ENCODE measurements at places on chromosomes 16 and 17.

- DNase-seq: no peak
Observed at GRCh38 chr16:57191056-57191571, 5.0 kb downstream of the RSPRY1 start.

- no peak for DNase-seq
Observed at GRCh38 chr17:37400505-37400904, 6.1 kb downstream of the ACACA start.

GRCh38 chr17:82836823-82837357, 2.9 kb downstream of the ZNF750 start:
- DNase-seq: no peak

DNA sequence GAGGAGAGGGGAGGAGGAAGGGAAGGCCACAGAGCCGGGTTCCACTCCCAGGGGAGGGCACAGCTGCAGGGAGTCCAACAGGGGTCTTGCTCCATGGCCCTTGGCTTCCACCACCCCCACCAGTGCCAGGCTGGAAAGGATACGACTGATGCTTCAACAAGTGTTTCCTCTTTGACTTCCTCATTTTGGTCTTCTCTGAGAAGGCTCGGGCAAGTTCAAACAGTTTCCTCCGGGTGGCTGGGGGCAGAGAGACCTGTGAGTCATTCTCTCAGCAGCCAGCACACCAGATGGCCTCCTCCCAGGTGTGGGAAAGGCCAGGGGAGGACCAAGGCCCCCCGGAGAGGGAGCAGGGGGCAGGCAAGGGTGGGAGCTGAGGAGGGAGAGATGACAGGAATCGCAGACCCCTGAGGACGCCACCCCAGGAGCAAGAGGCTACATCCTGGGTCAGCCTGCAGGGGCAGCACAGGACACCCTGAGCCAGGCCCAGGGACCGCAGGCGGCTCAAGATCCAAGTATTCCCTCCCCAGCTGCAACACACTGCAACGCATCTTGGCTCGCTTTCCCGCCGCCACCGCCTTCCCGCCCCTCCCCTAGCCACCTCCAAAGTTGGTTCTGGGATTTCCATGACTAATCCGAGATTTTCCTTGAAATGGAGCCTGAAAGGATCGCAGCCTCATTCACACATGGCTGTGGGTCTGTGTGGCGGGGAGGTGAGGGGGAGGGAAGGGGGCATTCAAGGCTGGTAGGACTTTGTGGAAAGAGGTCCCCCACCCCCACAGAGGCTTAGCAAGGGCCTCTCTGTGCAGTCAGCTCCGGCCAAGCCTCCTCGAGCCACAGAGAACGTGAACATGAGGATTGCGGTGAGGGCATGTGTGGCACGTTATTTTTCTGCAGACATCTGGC, 18.4 kb upstream of the MRPS23 start:
- peak; percentile 91 for DNase-seq

- DNase-seq: no peak
Observed at GRCh38 chr17:46896991-46897390, 26.0 kb upstream of the GOSR2 start.

DNA sequence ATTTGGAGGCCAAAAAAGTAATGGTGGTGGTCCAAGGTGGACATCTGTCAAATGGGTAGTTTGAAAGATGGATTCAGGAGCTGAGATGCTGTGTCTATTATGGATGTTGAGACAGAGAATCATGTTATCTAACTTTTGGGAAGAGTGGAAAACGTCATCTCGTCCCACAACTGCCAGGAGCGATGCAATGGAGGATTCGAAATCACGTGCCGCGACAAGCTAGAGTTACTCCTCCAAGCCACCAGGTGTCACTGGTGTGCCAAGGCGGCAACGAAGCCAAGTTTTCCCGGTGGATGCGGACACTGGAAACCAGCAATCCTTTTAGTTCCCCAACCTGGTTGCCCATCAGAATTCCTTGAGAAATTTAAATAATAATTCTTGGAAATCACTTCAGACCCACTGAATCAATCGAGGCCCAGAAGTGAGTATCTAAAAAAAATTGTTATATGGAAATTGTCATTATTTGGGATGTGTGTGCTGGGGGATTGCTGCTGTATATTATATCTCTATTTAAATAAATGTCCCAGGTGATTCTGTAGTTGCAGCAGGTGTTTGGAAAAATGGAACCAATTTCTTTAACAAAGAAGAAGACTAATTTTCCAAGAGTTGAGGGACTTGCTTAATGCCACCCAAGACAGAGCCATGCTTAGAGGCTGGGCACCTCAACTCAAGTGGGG, 206.1 kb downstream of the HAPSTR1 start:
- no peak for DNase-seq

- no peak for DNase-seq
Observed at GRCh38 chr16:456891-457483, 31.5 kb downstream of the RAB11FIP3 start.

GRCh38 chr17:7843257-7843535, 9.2 kb downstream of the KDM6B start:
- no peak for DNase-seq

DNA sequence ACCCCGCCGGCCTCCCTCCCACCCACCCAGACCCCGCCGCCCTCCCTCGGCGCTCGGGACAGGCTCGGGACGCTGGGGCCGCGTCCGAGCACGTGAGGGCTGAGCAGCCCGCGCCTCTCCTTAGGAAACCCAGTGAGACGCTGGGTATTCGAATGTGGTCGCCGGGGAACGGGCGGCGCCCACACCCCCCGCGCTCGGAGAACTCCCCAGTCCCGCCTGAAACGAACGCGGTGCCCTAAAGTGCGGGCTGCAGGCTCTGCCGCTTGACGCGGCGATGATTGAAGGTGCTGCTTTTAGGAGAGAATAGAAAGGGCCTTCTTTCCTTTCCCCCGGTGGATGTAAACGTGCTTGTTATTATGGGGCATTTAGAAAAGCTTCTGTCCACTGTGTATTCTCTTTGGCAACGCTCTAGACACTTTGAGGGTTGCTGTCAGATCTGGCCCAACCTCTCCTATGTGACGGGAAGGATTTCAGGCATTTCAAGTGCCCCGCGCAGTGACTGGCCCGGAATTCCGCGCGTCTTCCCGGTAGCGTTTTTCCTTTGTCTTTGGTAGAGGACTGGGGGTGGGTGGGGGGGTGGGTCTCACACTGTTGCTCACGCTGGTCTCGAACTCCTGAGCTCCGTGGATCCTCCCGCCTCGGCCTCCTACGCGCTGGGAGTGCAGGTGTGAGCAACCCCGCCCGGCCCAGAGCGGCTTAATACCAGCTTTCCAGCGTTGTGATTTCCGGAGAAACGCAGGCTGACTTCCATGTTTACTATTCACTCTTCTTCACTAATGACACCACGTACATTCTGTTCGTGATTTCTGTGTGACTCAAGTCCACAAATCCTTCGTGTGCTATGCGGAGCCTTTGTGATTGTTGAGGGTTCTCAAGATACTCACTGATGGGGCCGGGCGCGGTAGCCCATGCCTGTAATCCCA, 21.8 kb upstream of the FOXK2 start:
- DNase-seq: no peak

GRCh38 chr16:27974896-27975540, 88.5 kb downstream of the GSG1L start:
- no peak for DNase-seq

- DNase-seq: no peak
Observed at GRCh38 chr17:74968361-74968780, 4.2 kb downstream of the HID1 start.

DNA sequence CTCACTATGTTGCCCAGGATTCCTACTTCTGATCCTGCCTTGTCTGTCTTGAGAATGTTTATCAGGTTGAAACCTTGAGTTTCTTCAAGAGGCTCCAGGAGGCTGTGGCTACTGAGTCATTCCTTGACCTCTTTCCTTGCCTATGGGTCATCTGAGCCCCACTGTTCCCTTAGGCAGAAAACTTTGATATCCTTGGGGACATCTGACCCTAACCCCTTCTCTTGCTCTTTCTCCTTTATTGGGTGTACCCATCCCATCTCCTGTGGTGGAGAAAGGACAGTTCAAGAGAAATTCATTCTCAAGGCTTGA, 12.5 kb downstream of the ARL4D start:
- no peak for DNase-seq

GRCh38 chr17:63838631-63839171, 3.8 kb downstream of the SMARCD2 start:
- DNase-seq: peak; percentile 52

- no peak for DNase-seq
Observed at GRCh38 chr17:74541176-74542111, 4.5 kb downstream of the CD300C start.

DNA sequence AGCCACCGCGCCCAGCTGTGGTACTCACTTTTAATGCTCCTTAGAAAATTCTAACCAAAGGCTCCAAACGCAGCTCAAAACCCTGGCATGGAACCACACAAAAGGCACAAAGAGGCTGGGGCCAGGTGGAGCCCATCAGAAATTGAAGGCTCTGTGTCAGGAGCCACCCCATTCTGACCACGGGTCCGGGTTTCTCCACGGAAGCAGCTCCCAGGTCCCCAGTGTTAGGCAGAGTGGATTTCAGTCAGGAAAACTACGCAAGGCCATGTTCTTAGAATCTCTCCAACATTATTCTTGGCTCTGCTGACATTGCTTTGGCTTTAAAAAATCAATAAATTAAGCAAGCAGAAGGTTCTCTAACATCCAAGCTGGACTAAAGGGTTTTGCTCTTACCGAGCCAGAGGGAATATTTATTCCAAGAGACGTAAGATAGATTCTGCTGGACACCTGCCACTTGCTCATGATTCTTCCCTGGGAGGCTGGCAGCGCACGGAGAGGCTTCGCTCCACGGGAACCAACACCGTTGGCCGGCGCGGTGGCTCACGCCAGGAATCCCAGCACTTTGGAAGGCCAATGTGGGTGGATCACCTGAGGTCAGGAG, 93.5 kb downstream of the NXN start:
- no peak for DNase-seq

GRCh38 chr16:66706506-66706880, 9.9 kb upstream of the CMTM4 start:
- no peak for DNase-seq

DNA sequence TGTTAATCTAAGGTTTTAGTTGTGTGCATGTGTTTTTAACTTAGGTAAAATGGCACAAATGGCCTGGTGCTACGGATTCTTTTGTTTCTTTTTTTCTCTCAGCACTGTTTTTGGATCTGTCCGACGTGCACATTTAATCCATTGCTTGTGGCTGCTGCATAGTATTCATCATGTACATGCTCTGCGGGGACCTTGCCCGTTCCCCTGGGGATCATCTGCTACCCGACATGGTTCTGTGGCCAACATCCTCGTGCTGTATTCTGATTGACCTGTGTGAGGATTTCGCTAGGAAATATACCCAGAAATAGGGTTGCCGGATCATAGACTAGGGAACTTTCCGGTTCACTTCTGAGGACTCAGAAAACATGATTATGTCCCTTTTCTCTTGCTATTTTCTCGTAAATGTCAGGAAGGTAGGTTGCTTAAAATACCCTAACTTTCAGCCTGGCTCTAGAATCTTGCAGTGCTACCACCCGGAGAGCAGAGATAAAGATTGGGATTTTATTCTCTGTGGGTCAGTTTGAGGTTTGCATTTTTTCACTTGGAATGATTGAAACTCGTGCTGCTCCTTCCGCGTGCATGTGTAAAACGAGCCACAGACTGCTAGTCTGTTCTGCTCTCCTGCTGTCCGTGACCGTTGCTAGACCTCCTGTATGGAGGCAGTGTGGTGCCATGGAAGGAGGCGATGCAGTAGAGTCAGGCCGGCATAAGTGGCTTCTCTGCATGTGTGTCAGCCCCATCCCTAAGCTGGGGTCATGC, 42.9 kb downstream of the LDHD start:
- DNase-seq: no peak

DNA sequence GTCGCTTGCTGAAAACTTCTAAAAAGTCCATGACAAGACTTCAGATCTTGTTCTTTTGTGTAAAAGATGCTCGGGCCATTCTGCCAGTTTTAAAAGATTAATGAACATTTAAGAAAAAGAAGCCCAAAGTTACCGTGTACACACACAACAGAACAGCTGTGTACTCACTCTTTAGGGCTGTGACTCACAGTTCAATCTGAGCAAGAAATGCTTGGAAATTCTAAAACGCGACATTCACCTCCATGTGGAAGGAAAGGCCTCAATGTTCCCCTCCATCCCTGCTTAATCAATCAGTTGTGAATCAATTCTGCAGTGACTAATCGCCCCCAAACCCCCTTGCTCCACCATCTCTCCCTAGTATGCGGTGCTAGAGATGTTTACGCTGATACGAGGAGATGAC, 609.9 kb upstream of the SALL1 start:
- no peak for DNase-seq

DNA sequence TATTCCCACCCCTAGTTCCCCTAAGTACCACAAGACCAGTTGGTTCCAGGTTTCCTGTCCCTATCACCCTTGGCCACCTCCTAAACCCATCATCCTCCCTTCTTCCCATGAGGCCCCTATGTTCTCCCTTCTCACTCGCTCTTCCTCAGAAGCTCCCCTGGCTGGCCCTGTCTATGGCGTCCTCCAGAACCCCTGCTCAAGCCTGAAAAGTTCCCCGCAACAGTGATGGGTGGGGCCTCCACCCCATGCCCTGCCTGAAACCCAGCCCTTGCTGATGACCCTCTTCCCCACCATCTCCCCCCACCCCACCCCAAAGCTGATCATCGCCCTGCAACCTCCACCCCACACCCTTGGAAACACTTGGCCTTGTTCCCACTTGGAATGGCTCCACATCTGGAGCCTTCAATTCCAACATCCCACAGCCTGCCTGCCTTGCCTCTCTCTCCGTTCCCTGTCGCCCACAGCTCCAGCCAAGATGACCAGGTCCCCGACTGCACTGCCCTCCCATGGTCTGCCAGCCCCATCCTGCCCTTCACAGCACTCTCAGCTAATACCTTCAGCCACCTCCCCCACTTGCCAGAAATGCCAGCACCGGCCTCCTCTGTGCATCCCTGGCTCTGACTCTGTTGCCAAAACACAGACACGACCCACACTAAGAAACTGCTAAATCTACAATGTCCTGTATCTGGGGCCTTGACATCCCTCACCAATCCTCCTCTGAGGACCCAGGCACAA, 10.5 kb downstream of the OSBPL7 start:
- DNase-seq: no peak

GRCh38 chr17:43591001-43591400, 44.9 kb upstream of the ETV4 start:
- no peak for DNase-seq

DNA sequence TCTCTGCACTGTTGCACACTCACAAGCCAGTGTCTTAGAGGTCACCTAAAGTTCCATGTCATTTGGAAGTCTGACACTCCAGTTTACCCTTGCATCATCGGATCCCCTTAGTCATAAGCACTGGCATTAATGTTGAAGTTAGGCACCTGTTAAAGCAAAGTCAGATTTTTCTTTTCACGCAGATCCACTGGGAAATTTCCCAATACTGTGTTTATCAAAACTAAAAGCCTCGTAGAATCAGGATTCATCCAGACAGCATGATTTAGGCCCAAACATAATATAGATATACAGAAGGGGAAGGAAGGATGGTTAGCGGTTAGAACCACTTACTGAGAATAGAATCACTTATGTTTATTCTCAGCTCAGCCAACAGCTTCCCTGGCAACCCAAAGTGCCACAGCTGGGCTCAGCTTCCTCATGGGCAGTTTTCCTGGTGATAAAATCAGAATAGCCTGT, 30.1 kb upstream of the HAPSTR1 start:
- no peak for DNase-seq
